ENCODE measurements at places on chromosomes 11 and 22.

DNA sequence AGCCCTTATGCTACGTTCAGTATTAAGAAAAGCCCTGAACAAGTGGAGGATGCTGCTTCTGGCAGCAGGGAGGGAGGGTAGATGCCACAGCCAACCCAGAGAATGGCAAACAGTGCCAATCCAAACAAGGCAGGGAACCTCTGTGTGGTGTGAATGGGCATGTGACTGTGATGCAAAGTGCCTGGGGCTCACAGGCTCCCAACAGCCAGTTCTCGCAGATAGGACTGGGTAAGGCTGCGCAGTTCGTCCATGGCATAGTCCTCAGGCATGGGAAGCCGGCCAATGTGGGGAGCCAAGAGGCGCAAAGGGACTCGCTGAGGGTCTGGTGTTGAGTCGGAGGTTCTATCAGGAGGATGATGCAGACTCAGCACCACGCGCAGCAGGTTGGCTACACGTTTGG is 4.8 kb upstream of the CHRNA10 start:
- no peak for DNase-seq

DNA sequence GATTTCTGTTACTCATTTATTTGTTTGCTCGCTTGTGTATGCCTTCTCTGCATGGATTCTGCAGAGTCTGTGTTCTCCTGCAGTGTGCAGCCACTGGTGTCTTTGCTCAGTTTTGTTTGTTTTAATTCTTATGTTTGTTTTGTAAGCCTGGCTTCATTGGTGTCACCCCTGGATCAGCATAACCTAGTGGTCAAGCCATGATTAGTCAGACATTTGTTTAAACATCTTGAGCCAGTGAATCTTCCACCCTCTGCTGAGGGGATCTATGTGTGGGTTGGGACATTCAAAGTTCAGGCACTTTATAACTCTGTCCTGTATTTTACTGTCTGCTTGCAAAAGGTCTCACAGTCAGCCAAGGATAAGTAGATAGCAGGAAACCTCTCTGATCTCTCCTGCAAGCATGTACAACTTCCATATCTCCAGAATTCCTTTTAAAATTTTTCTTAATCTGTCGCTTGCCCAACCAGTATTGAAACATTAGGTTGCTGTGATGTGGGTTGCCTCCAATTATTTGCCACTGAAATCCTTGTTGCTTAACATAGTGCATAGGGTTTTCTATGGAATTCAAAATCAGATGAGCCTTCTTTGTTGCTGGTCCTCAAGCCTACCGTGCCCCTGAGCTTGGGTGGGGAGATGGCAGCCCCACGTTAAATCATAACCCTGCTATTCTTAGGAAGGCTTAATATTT is 86.8 kb downstream of the KCNQ1OT1 start:
- no peak for DNase-seq

GRCh38 chr11:117839380-117839881 is 14.9 kb upstream of the FXYD2 start:
- no peak for DNase-seq

- no peak for DNase-seq
Observed at GRCh38 chr11:10478574-10479550, 23.8 kb downstream of the AMPD3 start.

DNA sequence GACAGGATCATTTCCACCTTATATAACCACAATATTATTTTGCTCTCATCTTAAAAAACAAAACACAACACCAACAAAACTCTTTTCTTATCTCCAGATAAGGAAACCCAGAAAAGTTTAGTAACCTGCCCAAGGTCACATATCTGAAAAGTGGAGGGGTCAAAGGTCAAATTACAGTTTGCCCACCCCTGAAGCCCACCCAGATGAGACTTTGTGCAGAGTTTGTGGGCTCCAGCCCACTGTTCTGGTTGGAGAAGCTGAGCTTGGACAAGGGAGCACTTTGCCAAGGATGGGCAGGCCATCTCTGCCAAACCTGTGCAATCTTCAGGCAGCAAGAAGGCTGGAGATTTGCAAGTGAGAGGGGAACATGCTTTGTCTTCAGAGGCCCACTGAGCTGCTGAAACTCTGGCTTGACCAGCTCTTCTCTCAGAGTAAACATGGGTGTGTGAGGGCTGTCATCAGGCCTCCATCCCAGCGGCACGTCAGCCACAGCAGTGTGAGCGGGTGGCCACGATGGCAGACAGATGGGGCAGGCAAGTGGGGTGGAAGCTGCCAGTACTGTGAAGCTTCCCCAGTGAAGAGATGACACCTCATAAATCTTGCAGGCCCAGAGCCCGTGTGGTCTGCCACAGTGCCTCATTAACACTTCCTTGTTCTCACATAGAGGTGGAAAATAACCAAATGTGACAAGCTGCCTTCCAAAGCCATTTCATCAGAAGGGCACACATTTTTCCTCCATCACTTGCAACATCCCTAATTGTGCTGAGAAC is 111.8 kb downstream of the CCDC81 start:
- no peak for DNase-seq

- DNase-seq, result peak; percentile 98
Observed at GRCh38 chr11:68890490-68891231, 13.0 kb downstream of the MRPL21 start.

GRCh38 chr22:46612341-46612903 is 7.8 kb upstream of the GRAMD4 start:
- no peak for DNase-seq

GRCh38 chr11:86459682-86460460 is 85.2 kb downstream of the CCDC81 start:
- peak; percentile 83 for DNase-seq

DNA sequence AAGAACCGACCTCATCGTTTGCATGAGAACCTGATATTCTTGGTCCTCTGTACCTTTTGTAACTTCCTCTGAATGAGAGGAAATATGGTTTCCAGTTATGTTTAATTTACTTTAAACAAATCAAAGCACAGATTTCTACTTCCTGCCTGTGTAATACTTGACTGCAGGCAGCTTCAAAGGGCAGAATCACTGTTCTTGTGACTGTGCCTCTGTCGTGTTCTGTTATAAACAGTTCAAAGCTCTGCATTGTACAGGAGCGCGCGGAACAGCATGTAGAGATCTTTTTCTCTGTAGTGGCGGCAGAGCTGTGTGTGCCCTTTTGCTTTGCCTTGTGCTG is 73.2 kb upstream of the CLDN5 start:
- no peak for DNase-seq

- DNase-seq, result no peak
Observed at GRCh38 chr11:131279654-131280384, 90.6 kb upstream of the NTM start.

- no peak for DNase-seq
Observed at GRCh38 chr11:8327761-8328192, 64.1 kb upstream of the LMO1 start.

GRCh38 chr11:57144531-57145320 is 37.0 kb upstream of the LRRC55 start:
- no peak for DNase-seq

- peak; percentile 37 for DNase-seq
Observed at GRCh38 chr11:67442504-67443404, 522 bp downstream of the CORO1B start.

DNA sequence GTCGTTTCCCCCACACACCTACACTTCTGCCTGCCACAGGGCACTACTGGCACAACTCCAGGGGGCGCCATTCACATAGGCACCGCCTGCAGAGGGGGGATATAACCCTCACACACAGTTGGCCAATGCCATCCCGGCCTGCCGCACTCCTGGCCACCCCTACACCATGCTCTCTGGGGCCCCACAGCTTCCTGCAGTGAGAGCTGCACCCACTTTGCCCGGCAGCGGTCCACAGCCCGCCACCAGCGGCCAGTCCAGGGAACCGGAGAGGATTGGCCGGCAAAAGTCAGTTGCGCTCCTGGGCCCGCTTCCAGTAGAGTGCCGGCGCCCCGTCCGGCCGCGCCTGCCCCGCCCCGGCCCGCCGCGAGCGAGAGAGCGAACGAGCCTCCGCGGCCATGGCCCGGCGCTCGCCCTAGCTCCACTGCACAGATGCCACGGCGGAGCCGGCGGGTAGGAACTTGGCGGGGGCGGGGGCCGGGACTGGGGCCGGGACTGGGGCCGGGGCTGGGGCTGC is 25.6 kb upstream of the SUSD2 start:
- peak; percentile 87 for DNase-seq

- peak; percentile 14 for DNase-seq
Observed at GRCh38 chr11:102138670-102139069, 28.4 kb downstream of the YAP1 start.

DNA sequence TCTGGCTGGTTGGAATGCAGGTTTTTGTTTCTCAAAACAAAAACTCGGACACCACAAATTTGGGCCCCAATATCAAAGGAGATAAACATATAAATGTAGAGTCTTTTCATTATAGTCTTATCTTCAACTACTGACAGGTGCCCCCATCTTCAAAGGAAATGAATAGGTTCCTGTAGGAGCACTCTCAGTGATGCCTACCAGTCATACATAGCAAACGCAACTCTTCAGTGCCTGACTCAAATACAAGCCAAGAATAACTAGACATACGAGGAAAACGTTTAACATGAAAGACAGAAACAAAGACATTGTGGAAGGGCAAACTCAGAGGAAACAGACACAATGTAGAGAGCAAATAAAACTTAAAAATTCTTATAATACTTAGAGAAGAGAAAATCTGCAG is 13.9 kb downstream of the KDM4D start:
- no peak for DNase-seq

- peak; percentile 92 for DNase-seq
Observed at GRCh38 chr11:120108154-120108784, 29.6 kb downstream of the TRIM29 start.

DNA sequence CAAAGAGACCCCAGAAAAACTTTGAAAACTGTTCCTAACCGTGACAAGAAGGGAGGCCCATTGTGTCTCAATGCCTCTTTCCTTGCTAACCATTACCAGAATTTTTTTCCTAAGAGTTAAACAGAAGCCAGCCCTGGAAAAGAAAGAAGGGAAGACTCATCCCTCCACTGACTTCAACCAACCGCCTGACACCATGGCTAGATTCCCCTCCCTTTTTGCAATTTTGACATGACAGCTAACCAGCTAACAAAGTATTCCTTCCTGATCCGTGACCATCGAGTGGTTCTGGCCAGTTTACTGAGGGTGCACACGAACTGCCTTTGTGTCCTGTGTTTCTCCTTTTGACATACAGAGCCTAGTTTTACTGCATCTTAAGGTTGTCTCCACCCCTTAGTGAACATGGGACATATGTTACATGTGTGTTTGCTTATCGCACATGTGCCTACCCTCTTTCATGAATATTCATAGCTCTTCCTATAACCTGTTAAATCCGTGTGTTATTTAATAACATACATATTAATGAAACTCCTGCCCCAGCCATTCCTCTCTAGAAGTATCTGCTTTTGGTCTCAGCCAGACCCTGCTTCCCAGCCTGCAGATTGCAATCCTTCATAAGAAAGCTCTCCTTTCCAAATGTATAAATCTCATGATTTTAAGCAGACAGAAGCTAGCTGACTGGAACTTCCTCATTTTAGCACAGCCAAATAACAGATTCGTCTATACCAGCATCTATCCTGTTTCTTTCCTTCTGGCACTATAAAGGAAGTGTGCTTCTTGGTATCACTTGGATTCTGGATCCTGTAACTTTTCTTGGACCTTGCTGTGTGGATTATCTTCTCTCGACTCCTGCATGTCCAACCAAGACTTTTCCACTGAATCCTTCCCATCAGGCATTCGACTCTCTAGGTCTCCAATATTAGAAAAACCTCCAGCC is 37.8 kb downstream of the RASSF10 start:
- DNase-seq, result no peak

- DNase-seq, result peak; percentile 82
Observed at GRCh38 chr22:25362215-25362882, 142.9 kb downstream of the CRYBB2 start.

GRCh38 chr11:76214968-76215548 is 8.8 kb upstream of the WNT11 start:
- DNase-seq, result no peak

GRCh38 chr22:22573047-22573889 is 14.2 kb upstream of the PRAME start:
- DNase-seq, result no peak

- DNase-seq, result no peak
Observed at GRCh38 chr11:69504576-69505335, 23.3 kb downstream of the LINC01488 start.

GRCh38 chr22:17366830-17367229 is 2.4 kb upstream of the CECR2 start:
- DNase-seq, result no peak

- DNase-seq, result no peak
Observed at GRCh38 chr11:31926816-31927528, 115.8 kb upstream of the PAX6 start.

DNA sequence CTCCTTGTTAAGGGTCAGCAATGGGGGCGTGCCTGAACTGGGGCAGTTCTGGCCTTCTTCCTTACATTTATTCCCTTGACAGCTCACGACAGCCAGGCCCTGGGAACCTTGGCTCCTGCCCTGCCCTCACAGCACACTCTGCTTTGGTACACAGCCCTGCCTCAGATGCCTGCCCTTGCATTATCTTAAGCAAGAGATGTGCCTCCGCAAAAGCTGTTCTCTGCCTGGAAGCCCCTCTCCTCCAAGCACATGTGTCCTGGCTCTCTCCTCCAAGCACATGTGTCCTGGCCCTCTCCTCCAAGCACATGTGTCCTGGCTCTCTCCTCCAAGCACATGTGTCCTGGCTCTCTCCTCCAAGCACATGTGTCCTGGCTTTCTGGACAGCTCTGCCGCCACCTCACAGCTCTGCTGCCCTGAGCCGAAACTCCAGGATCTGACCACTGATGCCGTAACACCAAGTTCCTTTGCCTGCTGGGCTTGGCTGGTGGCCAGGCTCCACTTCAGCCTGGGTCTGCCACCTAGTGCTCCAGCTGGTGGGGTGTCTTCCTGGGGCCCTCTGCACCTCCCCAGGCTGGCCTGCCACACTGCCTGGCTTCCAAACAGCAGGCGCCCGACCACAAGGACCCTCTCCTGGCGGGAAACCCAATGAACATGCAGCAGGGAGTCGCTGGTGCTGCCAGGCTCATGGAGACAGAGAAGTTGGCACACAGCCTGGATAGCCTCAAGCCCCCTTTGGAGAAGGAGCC is 53.0 kb downstream of the SCUBE1 start:
- no peak for DNase-seq

DNA sequence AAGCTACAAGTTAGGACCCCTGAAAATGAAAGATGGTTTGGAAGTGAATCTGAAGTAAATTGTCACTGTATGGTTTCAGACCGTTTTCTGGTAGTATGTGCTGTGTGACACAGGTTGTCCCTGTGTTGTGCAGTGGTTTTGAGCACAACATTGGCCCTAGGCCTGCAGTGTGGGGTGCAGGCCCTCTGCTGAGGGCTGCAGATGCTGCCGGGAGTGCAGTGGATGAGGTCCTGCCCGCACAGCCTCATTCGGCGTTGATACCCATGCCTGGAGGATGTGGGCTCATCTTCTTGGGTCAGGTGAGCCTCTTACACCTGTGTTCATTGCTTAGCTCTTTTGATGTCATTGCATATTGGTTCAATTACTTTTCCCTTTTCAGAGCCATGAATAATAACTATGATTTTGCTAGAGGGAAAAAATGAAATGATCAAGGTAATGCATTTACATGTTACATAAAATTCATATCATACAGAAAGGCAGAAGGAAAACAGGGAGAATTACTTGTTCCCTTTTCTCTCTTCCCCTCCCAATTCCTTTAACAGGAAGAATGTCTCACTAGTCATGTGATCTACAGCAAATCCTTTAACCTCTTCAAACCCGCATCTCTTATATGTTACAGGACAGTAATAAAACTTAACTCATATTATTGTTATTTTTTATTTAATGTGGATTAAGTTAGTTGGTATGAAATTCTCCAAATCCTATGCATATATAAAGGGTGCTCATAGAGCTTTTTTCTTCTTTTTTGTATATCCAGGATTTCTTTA is 48.7 kb downstream of the PTPRJ start:
- no peak for DNase-seq

All from hepatic stellate cell (primary cell).